IPS DF 19.7 (cell line): ENCODE measurements at places on chromosomes 12 and 14.
A peak's percentile ranks its signal among the peaks of the same experiment; 100 is the strongest.

- DNase-seq = no peak
Measured at GRCh38 chr12:22044391-22044790, 1.6 kb upstream of the CMAS start.

- no peak for DNase-seq
Measured at GRCh38 chr12:111773801-111774551, 7.2 kb downstream of the ALDH2 start.

DNA sequence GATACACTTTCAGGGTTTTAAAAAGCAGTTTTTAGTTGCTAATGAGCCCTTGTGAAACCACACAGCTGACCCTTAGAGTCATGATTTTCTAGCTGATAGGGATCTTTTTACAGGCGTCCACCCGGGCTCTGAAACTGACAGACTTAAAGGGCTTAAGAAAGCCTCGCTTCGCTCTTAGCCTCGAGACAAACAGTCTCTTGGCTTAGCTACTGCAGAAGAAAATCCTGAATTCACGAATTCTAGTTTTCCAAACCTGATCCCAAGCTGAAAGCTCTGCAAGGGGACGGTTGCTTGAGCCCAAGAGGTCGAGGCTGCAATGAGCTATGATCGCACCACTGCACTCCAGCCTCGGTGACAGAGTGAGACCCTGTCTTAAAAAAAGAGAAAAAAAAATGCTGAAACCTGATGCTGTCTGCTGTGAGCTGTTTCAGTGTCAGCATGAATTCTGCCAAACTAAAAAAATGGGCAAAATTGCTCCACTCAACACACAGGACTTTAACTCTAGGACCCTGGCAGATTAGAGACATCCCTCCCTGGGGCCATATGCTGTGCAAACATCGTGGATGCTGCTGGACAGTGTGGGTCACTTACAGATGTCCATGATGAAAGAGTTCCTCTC lies 3.1 kb upstream of the HPD start:
- no peak for DNase-seq

DNA sequence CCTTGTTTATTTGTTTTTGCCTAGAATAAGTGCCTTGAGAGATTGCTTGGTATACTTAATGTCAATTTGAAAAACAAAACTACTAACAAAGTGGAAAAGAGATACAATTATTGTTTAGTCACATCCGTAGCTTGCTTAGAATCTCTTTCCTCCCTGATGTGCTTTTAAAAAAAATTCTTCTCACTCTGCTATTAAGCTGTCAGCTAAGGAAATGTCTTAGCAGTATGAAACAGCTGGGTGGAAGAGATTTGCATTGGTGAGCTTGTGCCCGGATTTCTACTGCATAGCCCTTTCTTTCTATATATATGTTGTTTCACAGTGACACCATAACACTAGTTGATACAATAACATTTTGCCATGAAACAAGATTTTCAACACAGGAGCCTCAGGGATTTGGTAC lies 229.4 kb upstream of the RGS6 start:
- DNase-seq = no peak

GRCh38 chr14:100146531-100147091 lies 12.8 kb downstream of the DEGS2 start:
- no peak for DNase-seq

GRCh38 chr12:14845350-14845750 lies 2.0 kb upstream of the ART4 start:
- DNase-seq = peak; percentile 45

- no peak for DNase-seq
Measured at GRCh38 chr14:105425823-105426247, 6.2 kb downstream of the MTA1 start.

- no peak for DNase-seq
Measured at GRCh38 chr14:87241018-87241768, 751.8 kb downstream of the GALC start.

- no peak for DNase-seq
Measured at GRCh38 chr12:13980538-13981295, 685 bp downstream of the GRIN2B start.

DNA sequence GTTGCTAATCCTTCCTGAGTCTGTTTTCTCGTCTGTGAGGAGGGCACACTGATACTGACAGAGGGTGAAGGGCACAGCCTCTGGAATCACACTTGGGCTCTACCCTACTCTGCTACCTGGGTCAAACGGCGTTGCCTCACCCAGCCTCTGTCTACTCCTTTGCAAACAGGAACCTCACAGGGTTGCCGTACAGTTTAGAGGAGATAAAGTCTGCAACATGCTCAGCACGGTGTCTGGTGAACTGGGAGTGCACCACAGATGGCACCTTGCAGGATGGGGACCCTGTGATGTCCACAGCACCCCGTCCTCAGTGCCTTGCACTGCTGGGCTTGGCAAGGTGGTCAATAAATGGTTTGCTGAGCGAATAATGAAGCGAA lies 38.3 kb downstream of the TESC start:
- DNase-seq = no peak

GRCh38 chr12:100795174-100795799 lies 711 bp downstream of the ANO4 start:
- DNase-seq = no peak

DNA sequence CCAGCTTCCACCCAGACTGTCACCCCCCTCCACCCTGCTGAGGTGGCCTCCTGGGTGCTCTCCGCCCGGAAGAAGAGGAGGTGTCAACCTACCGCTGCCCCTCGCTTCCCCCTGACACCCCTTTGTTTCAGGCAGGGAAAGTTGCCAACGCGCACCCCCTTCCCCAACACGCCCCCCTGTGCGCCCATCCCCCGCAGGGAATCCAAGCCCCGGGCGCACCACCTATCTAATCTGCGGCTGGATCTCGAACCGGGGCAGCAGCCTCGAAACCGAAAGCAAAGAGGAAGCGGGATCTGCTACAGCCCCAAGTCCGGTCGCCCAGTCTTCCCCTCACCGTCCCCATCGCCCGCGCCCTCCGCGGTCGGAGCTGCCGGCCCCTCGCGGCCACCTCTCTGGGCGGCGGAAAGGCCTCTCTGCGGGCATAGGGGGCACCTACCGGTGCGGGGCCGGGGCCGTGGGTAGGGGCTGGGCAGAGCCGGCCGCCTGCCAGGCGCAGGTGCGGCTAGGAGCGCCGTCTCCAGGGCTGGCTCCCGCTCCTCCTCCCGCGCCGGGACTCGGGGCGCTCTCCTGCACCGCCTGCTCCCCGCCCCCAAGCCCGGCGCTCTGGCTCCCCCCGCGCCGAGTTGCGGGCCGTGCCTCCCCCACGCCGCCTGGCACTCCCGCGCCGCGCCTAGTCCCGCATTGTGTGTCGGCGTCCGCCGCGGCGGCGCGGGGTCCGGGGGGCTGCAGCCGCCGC lies 18.3 kb upstream of the PLEKHH1 start:
- DNase-seq = no peak

- DNase-seq = no peak
Measured at GRCh38 chr12:5498076-5498475, 66.2 kb downstream of the NTF3 start.

- no peak for DNase-seq
Measured at GRCh38 chr14:67773844-67774377, 42.5 kb downstream of the ZFYVE26 start.

- no peak for DNase-seq
Measured at GRCh38 chr12:45681465-45681864, 48.0 kb upstream of the ARID2 start.

- no peak for DNase-seq
Measured at GRCh38 chr12:13041224-13041623, 3.0 kb upstream of the FAM234B start.

DNA sequence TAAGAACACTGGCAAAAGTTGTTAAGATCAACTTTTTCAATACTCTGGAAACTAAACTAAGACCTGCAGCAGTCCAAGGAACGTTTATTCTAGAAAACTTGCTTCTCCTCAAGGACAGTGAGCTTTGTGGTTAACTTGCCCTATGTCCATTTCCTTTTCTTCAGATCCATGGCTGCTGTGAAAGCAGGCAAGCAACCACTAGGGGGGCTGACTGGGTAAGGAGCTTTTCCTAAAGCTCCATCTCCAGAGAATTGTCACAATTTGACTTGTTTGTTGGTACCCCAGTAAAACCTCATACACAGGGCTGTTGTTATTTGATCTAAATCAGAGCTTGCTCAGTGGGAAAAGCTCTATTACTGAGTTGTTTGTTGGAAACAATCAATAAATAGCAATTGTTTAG lies 10.1 kb upstream of the RPL10L start:
- no peak for DNase-seq

DNA sequence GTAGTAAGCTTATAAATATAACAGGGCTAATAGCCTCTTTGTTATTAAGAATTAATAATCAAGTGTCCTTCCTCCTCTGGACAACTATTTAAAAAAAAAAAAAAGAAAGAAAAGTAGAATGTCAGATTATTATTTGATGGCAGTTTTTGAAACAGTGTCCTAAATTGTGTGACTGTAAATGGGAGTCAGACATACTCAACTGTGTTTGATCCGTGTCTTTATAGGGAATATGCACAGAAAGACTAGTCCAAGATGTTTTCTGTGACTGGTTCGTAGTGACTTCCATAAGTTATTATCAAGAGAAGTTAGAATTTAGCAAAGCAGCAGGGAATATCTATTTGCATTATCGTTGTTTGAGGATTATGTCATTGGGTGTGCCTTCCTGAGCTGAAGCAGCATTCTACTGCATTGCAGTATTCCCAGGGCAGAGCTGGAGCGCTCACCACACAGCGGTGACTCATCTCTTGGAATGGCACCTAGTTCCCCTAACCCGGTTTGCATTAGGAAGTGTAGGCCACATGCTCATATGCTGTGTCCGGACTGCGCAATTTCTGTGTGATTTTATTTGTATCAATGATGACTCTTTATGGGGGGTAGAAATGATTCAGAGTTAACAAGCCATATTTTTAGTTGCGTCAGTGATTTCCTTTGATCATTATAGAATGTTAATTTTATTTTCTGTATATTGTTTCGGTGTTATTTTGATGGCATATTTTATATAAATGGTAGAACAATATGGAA lies 7.9 kb downstream of the DYNC1H1 start:
- DNase-seq = no peak

DNA sequence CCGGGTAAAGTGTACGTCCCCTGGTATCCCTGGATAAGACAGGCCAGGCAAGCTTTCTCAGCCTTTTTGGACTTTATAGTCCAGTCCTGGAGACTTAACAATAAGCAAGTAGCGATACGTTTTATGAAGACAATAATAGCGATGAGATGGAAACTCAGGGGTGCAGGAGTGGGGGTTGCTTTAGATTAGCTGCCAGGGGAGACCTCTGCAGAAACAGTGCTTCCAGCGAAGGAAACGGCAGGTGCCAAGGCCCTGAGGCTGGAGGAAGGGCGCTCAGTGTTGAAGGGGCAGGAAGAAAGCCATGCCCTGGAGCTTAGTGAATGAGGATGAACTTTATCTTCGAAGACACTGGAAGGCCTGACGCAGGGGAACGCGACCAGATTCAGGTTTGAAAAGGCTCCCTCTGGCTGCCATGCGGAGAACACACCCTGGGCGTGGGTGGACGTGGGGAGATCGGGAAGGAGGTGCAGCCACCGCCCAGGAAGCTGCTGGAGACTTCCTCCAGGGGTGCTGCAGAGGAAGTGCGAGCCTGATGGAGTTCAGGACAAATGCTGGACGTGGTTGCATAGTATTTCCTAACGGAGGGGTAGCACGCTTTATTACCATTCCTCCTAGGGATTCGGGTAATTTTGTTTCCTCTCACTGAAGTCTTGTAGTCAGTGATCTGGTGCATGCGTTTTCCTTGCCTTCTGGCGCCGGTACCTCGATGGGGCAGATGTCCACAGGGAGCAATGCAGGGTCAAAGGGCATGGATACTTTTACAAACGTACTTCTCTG lies 26.1 kb upstream of the UBC start:
- peak; percentile 74 for DNase-seq

GRCh38 chr12:54641554-54641953 lies 6.6 kb downstream of the DCD start:
- no peak for DNase-seq

- no peak for DNase-seq
Measured at GRCh38 chr12:79250960-79251755, 386.6 kb downstream of the SYT1 start.

- DNase-seq = no peak
Measured at GRCh38 chr12:846421-846820, 94.0 kb downstream of the WNK1 start.

DNA sequence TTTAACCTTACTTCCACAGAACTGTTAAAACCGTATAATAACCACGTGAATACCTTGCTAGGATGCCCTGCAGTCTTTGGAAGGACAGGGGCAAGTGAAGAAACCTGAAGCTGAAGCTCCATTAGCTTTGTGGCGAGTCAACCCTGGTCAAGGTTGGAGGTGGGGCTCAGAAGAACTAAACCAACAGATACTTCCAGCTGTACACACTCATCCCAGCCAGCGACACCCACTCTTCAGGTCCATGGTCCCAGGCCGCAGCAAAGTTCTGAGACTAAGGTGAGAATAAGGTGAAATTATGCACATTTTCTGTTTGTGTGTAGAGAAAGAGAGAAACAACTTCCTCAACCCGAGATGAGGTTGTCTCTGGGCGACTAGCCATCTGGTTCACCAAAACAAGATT lies 77.6 kb downstream of the NTF3 start:
- no peak for DNase-seq

GRCh38 chr12:65335021-65335714 lies 56.7 kb downstream of the MSRB3 start:
- no peak for DNase-seq

- DNase-seq = no peak
Measured at GRCh38 chr12:84506282-84506681, 406.3 kb downstream of the SLC6A15 start.
